Central memory CD4-positive, alpha-beta T cell (primary cell): ENCODE measurements at places on chromosomes 5 and 9.

GRCh38 chr9:104868303-104868686 lies 59.7 kb downstream of the ABCA1 start:
- DNase-seq = no peak

GRCh38 chr5:84709075-84709474 lies 324.4 kb upstream of the EDIL3 start:
- DNase-seq = no peak

DNA sequence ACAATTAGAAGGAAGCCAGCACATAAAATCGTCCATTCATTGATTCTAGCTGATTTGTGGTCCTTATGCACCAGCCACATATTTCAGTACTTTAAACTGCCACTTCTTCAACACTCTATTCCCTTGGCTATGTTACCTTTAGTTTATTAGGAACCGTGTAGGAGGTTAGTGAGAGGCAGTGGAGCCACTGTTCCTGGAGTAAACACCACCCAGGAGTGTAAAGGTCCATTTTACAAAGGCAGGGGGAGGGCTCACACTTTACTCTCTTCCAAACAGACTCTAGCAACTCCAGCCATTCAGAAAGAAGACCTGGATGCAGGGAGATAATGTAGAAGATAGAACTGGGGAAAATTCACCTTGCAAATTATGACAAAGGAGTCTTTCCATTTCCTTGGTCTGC lies 170.2 kb upstream of the RPS23 start:
- no peak for DNase-seq

DNA sequence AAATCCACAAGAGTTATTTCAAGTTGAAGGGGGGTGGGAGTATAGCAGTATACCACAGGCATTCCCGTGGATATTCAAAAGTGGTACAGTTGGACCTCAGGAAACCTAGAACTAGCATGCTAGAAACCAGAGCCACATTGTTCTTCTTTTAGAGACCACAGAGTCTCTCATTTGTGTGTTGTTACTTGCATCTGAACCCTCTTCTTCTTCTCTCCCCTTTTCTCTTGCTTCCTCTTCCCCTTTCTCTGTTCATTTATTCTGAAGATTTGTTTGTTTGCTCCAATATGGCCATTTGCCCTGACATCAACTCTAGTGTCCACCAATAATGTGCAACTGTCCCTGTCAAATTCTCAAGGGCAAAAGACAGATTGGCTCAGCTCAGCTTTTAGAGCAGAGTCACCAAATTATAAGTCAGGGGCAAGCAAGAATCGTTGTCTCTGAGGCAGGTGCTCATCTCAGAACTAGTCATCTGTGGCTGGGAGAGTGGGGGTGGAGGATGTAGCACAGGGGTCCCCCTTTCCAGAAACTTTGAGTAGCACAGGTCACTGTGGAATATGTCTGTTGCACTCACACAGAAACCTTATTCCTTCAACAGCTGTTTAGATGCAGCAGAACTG lies 321.1 kb downstream of the ARRDC3 start:
- no peak for DNase-seq

DNA sequence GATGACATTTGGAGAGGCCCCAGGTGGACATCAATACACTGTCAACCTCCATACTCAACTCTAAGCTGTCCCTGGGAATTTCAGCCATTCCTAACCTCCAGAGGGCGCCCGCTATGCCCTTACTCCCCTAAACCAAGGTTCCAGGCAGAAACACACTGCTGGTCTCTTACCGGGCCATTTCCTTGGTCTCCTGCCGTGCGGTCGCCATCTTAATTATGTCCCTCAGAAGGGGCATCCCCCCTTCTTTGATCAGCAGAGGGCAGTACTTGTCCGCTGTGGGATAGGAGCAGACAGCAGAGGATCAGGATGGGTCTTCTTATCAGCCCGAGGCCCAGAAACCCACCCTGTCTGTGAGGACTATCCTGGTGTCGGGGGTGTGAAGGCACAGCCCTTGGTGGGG lies 9.3 kb upstream of the ZDHHC12 start:
- no peak for DNase-seq

GRCh38 chr5:139652788-139653241 lies 4.7 kb downstream of the CXXC5 start:
- no peak for DNase-seq

GRCh38 chr5:168947212-168947868 lies 353.6 kb downstream of the SLIT3 start:
- DNase-seq = no peak

- DNase-seq = no peak
Measured at GRCh38 chr9:100027543-100027942, 71.3 kb downstream of the ERP44 start.

DNA sequence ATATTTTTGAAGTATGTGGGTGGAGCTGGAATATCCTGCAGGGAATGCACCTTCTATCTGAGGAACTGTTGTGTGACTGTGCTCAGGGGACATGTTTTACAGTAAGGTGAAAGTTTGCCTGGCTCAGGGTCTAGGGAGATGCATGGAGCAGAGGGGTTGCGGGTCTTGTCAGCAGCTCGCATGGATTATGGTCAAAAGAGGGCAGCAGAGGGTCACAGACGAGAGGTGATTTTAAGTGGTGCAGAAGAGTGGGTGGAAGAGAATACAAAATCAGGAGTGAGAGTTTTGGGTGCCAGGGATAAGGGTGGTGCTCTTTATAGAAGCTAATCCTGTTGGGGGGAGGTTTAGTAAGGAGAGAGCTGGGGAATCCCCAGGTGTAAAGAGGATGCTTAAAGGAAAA lies 53.5 kb upstream of the GRIN3A start:
- no peak for DNase-seq

- DNase-seq = no peak
Measured at GRCh38 chr5:148760945-148761638, 65.3 kb upstream of the ADRB2 start.

DNA sequence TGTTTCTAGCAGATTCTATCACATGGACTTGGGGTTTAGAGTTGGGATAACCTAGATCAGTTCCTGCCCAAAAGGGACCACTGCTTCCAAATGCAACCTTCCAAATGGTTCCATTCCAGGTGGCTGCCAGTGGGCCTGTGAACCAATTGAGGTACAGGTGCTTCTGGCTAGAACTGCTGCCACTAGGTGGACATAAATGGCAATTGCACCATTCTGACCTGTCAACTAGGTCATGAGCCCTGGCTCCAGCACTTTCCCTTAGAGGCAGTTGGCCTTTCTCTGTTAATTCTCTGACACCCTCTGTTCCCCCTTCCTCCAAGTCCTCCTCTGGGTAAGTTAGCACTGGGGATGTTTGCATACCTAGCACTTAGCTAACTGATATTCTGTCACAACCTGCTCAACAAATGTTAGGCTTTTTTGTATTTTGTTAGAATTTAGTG lies 16.6 kb upstream of the HEMGN start:
- DNase-seq = peak; percentile 60

- no peak for DNase-seq
Measured at GRCh38 chr5:141740885-141741284, 58.9 kb upstream of the ARAP3 start.

- DNase-seq = no peak
Measured at GRCh38 chr5:479566-480319, 36.8 kb downstream of the EXOC3 start.

DNA sequence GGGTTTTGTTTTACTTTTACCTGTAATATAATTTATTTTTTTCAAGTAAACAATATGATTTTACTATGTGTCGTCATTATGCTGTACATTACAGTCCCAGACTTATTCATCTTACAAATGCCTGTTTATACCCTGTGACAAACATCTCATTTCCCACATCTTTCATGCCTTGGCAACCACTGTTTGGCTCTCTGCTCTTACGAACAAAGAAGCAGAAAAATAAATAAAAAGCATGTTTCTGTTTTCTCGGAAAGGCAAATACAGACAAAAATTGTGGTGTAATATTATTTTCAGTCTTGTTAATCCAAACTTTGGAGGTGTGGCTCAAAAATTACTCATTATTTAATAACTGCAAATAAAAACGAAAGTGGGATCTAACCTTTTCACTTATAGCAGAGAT lies 393.0 kb downstream of the CDH12 start:
- no peak for DNase-seq

- DNase-seq = no peak
Measured at GRCh38 chr9:73548201-73548600, 396.5 kb downstream of the ANXA1 start.

DNA sequence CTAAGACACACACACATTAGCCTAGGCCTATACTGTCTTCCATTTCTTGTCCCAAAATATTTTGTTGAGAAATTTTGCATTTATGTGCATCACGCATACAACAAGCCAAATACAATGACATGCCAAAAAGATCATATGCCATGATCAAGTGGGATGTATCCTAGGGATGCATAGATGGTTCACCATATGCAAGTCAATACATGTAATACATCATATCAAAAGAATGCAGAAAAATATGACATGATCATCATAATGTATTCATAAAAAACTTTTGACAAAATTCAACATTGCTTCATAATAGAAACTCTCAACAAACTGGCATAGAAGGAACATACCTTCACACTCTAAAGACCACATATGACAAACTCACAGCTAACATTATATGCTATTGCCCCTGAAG lies 5.8 kb upstream of the FAM81B start:
- DNase-seq = no peak

GRCh38 chr9:125632321-125633115 lies 74.5 kb downstream of the MAPKAP1 start:
- DNase-seq = no peak

- no peak for DNase-seq
Measured at GRCh38 chr5:116527582-116527981, 47.0 kb downstream of the SEMA6A start.

DNA sequence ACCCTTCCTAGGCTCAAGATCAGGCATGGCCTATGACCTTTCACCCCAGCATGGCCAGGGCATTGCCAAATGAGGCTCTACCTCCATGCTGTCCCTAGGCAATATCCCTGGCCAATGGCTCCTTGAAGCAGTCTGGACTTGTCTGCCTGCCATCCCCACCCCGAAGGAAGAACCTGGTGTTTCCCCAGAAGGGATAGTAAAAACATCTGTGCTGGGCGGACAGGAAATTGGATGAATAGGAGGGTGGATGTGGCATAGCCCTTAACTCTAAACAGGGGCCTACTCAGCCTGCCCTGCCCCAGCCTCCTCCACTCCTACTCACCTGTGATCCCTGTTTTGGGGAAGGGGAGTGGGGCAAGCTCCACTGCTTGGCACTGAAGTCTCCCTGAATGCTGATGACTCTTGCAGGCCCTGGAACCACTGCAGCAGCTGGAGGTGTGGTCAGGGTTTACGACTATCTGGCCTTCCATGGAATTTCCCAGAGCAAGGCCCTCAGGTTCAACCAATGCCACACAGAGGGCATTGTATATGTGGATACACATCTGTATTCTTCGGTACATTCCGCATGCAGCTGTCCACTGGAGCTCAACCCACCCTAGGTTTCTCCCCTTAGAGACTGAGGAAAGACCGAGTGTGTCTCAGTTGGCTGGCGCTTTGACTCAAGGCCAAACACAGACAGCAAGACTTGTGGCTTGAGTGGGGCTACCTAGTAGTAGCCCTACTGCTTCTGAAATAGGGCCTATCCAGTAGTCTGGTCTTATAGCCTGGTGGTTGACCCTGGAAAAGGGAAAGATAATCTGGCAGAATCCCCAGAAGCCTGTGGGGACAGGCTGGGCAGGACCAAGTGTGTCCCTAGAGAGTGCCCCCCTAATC lies 6.4 kb upstream of the P4HA2 start:
- DNase-seq = no peak

DNA sequence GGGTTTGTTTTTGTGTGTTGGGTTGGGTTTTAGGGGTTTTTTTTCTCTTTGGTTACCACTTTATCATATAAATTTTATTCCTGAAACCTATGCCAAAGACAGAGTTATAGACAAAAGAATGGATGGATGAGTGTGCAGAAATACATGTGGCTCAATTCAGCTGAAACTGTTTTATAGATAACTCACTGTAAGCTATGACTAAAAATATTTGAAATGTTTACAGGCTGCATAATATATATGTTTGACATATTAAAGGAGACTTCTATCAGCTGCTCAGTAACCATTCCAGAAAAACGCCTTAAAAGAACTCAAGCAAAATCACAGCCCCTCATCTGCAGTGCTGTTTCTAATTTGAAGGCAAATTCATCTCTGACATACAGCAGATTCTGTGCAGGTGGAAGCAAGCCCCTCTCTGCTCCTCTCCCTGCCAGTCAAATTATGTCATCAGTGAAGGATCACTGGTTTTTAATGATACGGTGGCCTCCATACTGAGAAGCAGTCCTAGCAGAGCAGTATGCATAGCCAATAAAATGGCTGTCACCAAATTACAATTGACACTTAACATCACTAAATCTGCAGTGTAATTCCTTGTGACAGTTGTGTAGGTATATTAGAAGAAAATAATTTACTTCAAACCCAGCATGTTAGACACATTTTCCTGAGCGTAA lies 301.6 kb downstream of the NR2F1-AS1 start:
- no peak for DNase-seq

DNA sequence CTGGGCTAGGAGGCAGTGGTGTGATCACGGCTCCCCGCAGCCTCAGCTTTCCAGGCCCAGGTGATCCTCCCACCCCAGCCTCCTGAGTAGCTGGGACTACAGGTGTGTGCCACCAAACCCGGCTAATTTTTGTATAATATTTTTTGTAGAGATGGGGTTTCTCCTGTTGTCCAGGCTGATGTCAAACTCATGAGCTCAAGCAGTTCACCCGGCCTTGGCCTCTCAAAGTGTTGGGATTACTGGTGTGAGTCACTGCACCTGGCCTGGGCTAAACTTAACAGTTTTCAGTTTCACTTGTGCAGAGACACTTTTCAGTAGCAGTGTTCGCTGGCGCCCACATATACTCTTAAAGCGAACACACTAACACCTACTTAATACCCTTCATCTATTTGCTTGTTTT lies 205.6 kb upstream of the ZNF608 start:
- DNase-seq = no peak

- DNase-seq = peak; percentile 46
Measured at GRCh38 chr9:38088006-38088925, 19.2 kb upstream of the SHB start.

- no peak for DNase-seq
Measured at GRCh38 chr5:66646570-66646969, 50.4 kb downstream of the MAST4 start.

DNA sequence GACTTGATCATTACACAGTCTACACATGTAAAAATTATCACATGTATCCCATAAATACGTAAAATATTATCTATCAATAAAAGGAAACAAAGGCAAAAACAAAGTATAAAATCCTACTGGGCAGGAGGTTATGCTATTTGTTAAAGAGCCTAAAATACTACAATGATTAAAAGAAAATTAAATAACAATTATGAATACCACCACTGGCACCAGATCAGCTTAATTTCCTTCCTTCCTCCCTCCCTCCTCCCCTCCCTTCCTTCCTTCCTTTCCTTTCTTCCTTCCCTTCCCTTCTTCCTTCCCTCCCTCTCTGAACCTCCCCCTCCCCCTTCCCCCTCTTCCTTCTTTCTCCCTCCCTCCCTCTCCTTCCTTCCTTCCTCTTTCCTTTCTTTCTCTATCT lies 127.3 kb downstream of the HOMER1 start:
- no peak for DNase-seq

- DNase-seq = no peak
Measured at GRCh38 chr9:26077860-26078259, 399.6 kb upstream of the TUSC1 start.

DNA sequence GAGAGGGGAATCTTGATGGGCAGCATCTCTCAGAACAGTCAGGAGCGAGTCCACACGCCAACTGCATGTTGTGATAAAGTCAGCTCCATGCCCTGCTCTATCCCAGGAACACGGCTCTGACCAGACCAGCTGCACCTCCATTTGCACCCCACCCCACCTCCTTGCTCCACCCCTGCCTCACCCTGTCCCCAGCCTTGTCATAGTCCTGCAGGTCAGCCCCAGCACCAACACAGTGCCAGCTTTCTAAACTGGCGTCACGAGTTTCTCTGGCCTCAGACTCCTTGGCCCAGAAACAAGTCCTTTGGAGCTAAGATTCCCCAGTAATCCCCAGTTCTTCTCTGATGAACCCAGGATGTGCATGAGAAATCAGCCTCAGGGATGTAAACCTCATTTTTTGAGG lies 23.5 kb downstream of the GGTA1 start:
- no peak for DNase-seq
